Renal cortex interstitium (tissue), 15 donors: ENCODE measurements at places on chromosomes 4 and X. TPM values are rescaled to one million over a fixed set of nuclear protein-coding genes. Genes with fewer than 3 reads are reported as not detected.

DNA sequence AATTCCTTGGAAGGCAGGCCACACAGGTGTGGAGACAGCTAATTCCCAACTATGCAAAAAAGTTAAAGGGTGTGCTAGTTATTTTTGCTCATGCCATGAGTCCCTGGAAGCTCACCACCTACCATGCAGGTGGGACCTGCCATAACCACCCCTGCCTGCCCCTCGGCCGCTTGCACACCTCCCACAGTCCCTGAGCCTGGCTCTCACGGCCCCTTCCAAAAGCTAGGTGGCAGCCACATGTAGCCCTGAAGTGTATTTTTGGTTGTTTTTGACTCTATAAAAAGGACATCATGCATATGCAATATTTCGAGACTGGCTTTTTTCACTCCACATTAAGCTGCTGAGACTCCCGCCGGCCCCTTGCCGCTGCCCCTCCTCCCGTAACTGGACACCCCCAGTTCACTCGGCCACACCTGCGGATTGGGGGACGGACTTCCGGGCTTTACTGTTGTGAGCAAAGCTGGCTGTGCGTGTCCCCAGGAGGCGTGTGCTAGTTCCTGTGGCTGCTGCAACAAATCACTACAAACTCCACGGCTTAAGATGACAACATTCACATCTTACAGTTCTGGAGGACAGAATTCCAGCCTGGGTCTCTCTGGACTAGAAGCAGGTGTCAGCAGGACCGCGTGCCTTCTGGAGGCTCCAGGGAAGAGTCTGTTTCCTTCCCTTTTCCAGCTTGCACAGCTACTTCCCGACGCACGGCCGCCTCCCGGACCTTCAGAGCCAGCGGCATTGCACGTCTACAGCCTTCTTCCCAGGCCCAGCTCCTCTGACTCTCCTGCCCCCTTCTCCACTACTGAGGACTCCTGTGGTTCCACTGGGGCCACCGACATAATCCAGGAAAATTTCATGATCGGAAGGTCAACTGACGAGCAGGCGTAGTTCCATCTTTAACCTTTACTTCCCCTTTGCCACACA, 24.8 kb downstream of the ZFYVE28 start:
- DNase-seq: no peak

- no peak for DNase-seq
Measured at GRCh38 chr4:823761-824460, 2.0 kb downstream of the CPLX1 start.

DNA sequence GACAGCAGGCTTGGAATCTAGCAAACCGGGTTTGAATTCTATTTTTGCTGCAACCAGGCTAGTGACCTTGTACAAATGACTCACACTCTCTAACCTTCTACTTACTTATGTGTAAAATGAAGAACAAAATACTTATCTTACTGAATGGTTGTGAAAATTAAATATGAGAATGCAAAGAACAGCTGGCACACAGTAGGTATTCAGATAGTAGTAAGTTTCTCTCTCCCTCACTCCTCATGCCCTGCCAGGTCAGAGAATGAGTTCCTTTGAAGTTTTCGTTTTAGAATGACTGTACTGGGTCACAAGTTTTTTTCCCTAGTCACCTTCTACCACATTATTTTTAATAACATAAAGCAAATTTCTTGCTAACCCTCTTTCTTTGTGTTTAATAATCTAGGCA, 33.0 kb downstream of the CISD2 start:
- DNase-seq: no peak

DNA sequence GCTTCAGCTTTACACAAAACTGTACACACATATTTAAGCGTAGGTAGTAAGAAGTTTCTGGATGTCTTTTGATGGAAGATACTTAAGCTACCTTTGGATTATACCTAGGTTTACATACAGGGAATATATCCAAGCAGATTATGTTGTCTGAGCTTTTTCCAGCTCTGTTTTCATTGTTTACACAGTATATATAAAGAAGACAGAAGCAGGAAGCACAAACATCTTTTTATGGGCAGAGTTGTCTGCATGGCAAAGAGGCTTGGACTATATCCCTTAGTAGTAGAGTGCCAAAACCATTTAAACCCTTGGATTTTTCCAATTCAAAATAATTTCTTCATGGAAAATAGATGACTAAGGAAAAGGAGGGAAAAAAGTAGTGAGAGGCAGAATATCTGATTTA, 329.4 kb upstream of the AGA start:
- no peak for DNase-seq

- no peak for DNase-seq
Measured at GRCh38 chr4:4422856-4423499, 36.1 kb downstream of the NSG1 start.

PIR gene
- 5.7 TPM for polyA plus RNA-seq

GAGE12F gene
- not detected for polyA plus RNA-seq

GUF1 gene
- polyA plus RNA-seq: 33.1 TPM
